ENCODE measurements at places on chromosomes 5 and 9.

- no peak for DNase-seq
Observed at GRCh38 chr5:132449060-132449459, 41.5 kb downstream of the IRF1 start.

DNA sequence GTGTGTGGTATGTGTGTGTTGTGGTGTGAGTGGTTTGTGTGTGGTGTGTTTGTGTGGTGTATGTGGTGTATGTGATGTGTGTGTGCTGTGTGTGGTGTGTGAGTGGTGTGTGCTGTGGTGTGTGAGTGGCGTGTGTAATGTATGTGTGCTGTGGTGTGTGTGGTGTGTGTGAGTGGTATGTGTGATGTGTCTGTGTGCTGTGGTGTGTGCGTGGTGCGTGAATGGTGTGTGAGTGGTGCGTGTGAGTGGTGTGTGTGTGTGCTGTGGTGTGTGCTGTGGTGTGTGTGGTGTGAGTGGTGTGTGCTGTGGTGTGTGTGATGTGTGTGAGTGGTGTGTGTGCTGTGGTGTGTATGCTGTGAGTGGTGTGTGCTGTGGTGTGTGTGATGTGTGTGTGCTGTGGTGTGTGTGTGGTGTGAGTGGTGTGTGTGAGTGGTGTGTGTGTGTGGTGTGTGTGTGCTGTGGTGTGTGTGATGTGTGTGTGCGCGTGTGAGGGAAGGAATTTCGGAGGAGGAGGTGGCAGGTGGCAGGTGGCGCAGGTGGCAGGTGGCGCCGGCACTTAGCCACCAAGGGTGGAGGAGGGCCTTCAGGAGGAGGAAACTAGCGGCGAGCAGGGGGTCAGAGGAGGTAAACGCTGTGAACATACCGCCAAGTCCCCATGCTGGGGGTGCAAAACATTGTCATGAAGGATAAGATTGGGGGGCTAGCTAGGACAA, 191.8 kb downstream of the MELK start:
- DNase-seq: peak; percentile 24

- DNase-seq: peak; percentile 85
Observed at GRCh38 chr9:113309204-113309813, 6.1 kb upstream of the RNF183 start.

GRCh38 chr5:17477043-17477442, 21.0 kb upstream of the TAF11L2 start:
- no peak for DNase-seq

- DNase-seq: no peak
Observed at GRCh38 chr9:23309800-23310199, 516.2 kb downstream of the ELAVL2 start.

DNA sequence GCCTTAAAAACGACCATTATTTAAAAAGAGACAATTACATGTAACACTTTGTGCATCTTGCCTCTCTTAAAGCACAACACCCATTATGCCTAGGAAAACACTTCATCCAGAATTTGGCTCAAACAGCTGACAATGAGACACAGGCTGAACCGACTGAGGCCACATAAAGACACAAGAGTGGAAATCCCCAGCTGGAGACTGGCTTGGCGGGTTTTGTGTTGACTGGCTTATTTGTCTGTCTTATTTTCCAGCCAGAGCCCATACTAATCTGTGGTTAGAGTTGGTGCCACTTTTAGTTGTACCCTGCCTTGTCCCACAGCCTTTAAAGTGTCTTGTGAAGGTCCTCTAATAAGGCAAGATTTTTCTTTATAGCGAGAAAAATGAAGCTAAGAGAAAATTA, 21.2 kb downstream of the TRIM14 start:
- DNase-seq: no peak

DNA sequence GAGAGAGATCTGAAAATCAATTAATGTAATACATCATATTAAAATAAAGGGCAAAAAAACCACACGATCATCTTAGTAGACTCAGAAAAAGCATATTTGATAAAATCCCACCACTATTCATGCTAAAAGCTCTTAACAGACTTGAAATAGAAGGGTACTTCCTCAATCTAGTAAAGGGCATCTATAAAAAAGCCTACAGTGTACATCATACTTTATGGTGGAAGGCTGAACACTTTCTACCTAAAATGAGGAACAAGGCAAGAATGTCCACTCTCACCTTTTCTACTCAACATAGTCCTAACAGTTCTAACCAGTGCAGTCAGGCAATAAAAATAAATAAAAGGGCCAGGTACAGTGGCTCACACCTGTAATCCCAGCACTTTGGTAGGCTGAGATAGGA, 38.9 kb downstream of the POLK start:
- DNase-seq: no peak

- no peak for DNase-seq
Observed at GRCh38 chr5:150731669-150732242, 27.1 kb downstream of the DCTN4 start.

DNA sequence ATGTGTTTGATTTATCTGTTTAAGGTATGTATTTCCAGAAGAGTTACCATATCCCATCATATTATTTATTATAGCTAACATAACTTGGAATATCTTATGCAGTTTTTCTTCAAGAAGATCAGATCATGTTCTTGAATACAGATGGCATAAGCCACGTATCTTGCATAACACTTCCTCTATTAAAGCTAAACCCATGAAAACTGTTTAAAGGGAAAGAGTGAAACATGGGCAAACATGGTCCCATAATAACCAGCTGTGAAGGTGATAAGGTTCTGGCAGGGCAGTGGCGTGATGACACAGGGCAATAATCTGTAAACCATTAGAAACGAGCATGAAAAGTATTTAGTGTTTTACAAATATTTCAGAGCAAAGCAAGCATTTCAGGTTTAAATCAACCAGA, 34.2 kb downstream of the EFNA5 start:
- peak; percentile 15 for DNase-seq

DNA sequence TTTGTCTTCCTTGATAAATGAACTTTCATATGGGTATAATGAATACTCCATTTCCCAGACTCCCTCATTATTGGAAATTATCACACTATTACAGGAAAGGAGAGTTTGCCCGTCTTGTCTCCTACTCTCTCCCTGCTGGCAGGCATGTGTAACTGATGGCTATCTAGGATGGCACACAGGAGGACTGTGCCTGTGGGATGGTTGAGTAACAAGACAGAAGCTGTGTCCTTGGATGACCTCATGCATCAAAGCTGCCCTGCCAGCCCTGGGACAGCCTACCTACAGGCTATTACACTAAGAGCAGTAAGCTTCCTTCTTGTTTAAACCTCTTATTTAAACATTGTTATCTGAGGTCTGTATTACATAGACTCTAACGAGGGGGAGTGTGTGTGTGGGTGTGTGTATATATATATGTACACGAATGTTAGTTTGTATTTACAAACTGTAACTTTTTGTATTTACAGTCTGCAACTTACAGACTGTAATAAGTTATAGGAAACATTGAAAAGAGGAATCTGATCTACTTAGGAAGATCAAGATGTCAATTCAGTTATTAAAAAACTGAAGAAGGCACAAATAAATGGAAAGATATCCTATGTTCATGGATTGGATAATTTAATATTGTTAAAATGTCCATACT, 247.6 kb upstream of the ACO1 start:
- DNase-seq: peak; percentile 2

- DNase-seq: no peak
Observed at GRCh38 chr5:78373231-78373630, 12.8 kb downstream of the SCAMP1 start.

DNA sequence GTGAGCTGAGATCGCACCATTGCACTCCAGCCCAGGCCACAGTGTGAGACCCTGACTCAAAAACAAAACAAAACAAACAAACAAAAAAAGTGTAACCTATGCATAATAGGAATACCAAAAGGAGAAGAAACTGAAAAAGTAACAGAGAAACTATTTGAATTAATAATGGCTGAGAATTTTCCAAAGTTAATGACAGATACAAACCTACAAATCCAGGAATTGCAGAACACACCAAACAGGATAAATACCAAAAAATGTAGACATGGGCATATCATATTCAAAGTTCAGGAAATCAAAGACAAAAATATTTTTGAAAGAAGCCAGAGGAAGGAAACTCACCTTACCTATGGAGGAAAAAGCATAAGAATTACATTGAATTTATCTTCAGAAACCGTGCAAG, 383.7 kb upstream of the POU5F2 start:
- DNase-seq: no peak

GRCh38 chr5:84618262-84618661, 233.6 kb upstream of the EDIL3 start:
- DNase-seq: no peak

GRCh38 chr9:33102551-33103210, 26.2 kb upstream of the SMU1 start:
- no peak for DNase-seq

DNA sequence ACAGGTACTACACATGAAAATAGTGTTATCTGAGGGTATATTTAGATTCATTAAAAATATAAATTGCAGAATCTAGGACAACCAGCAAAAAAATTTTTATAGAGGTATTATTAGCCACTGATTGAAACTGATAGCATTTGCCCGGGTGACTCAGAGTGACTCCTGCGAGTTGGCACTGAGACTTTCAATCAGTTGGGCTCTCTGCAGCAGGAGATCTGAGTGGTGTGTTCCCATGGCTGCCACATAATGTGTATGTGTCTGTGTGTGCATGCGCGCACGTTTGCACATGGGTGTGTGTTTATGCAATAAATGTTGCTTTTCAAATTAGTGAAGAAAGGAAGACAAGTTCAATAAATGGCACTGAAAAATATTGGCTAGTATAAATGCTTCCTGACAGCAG, 100.1 kb upstream of the MRPS30 start:
- no peak for DNase-seq

- peak; percentile 35 for DNase-seq
Observed at GRCh38 chr5:6722015-6722414, 8.8 kb downstream of the TENT4A start.

DNA sequence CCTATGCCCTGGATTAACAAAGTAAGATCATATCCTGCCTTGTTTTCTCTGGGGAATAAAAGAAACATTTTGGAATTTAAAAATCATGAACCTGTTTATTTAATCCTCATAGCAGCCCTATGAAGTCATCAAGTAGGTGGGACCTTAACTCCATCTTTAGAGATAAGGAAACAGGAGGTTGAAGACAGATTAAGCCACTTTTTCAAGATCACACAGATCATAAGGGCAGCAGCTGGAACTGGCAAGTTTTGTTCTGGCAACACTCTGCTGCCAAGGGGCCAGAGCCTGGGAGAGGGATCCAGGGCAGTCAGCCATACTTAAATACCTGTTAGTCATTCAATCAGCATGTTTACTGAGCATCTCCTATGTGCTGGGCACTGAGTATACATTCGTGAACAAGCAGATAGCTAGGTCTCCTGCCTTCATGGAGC, 63.7 kb downstream of the SLC1A1 start:
- peak; percentile 10 for DNase-seq

DNA sequence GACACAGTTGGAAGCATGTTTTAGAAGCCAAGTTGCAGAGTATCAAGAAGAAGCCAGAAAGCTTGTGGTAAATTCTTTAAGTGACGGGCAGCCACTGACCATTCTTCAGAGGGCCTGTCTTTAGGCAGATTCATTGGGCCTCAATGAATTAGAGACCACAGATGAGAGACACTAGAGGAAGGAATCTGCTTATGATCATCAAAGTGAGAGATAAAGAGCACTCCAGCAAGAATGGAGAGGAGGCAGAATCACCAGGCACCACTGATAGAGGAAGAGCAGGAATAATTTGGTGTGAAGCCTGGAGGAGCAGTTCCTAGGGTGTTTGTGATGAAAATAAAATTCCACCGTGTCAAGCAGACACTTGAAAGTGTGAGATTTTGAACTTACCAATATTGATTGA, 365.9 kb upstream of the SLC30A5 start:
- DNase-seq: no peak

DNA sequence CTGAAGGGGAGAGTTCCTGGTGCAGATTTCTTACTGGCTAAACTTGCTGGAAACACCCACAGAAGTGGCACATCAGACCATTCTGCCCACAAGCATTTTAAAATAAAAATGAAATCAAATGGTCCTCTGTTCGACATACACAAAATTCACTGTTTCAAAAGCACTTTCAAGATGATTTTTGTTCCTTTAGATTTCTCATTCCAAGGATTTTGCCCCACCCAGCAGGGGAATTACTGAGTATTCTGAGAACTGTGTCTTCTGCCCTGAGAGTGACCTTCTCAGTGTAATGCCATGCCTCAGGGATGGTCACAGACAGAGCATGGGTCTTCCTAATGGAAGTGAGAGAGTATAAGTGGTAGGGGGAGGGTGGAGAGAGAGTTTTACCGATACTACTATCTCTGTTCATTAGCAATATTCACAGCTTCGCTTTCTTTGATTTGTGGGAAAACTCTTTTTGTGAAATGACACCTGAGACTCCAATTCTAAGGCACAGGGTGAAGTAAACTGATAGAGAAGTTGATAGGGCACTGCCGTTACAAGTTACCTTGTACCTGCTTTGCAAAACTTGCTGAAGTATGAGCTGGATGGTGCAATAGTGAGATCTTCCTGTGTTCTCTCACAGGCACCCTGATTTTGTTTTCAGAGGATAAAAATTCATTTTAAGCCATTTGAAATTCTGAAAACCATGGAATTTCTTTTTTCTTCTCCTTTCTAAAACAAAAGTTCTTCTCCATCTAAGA, 95.8 kb upstream of the CD180 start:
- no peak for DNase-seq

DNA sequence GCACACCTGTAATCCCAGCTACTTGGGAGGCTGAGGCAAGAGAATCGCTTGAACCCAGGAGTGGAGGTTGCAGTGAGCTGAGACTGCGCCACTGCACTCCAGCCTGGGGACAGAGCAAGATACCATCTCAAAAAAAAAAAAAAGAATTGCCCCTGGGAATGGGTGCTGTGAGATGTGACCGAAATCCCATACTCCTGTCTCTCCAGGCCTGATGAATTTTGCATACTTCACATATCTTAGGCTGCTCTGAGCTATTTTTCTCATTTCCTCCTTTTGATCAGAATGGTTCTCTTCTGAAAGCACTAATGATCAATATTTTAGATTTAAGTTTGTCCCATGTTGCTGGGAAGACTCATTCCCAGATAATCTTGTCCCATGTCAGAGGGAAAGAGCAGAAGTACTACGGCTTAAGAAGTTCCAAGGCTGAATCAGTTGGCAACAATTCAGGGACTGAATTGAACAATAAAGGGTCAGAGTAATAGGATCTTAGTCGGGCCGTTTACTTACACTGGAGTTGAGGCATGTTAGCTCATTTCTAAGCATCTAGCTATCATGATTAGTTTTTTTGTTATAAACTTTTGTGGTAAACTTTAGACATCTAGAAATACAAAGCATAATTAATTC, 44.2 kb upstream of the TENT2 start:
- no peak for DNase-seq

- DNase-seq: no peak
Observed at GRCh38 chr5:89338935-89339334, 456.0 kb upstream of the MEF2C start.

DNA sequence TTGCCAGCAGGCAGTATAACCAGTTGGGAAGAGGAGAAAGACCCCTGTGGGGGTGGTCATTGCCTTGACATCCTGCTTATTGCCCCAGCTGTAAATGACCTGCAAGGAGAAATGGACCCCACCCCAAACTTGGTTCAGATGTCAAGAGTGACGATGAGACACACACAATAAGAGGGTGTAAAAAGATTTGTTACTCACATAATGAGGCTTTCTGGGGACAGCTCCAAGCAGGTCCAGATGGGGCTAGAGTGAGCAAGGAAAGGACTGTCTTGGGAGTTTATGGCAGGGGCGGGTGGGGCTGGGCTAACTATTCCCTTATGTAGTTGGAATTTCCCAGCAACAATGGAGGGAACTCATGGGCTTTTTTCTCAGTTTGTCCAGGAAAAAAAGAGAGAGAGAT, 24.1 kb downstream of the ZNF484 start:
- no peak for DNase-seq

Measured in hematopoietic multipotent progenitor cell treated with erythropoietin and hydrocortisone succinate and interleukin-3 and kit ligand, for 4 days (in vitro differentiated cells).